Esophagus squamous epithelium (tissue), 5 donors: ENCODE measurements at places on chromosomes 1 and 21.

DNA sequence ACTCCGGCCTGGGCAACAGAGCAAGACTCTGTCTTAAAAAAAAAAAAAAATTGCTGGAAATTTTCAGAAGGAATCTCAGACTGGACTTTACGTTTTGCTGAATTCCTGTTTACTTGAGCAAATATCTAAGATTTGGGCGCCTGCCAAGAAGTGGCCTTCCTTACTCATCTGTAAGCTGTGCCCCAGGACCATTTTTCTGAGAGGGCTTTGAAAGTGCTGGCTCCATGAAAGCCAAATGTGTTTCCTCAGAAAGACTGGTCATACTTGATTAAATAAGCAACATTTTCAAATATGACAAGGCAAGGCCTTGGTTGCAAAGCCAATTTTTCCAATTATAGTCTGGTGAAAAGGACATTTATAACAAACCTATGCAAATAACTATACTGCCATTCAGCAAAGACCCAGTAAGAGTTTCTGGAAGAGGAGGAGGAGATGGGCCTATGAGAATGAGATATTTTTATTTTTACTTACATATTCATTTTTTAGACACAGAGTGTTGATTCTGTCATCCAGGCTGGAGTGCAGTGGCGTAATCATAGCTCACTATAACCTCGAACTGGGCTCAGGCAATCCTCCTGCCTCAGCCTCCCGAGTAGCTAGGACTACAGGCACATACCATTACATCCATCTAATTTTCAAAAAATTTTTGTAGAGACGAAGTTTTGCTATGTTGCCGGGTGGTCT is 56.3 kb upstream of the HTR1D start:
- DNase-seq = no peak

GRCh38 chr1:242428399-242429190 is 95.9 kb downstream of the PLD5 start:
- DNase-seq = no peak

GRCh38 chr21:42980312-42981213 is 6.2 kb downstream of the PKNOX1 start:
- no peak for DNase-seq

GRCh38 chr1:33725037-33725436 is 138.8 kb upstream of the HMGB4 start:
- no peak for DNase-seq

DNA sequence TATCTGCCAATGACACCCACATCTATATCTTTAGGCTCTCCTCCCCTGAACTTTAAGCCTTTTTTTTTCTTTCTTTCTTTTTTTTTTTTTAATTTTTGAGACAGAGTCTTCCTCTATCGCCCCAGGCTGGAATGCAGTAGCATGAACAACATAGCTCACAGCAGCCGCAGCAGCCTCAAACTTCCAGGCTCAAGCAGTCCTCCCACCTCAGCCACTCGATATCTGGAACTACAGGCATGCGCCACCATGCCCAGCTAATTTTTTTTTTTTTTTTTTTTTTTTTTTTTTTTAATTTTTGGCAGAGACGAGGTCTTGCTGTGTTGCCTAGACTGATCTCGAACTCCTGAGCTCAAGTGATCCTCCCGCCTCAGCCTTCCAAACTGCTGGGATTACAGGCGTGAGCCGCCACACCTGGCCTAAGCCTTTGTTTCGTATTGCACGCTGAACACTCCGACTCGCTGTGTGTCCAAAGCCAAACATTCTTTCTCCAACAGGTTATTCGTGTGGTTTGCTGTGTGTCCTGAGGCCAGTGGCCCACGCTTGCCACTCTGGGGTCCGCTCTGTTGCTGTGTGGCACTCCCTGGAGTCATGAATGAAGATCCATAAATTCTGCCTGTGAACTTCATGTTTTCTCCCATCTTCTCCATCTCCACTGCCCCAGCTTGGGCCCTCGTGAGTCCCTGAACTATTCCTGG is 119.4 kb downstream of the CAMTA1 start:
- no peak for DNase-seq

DNA sequence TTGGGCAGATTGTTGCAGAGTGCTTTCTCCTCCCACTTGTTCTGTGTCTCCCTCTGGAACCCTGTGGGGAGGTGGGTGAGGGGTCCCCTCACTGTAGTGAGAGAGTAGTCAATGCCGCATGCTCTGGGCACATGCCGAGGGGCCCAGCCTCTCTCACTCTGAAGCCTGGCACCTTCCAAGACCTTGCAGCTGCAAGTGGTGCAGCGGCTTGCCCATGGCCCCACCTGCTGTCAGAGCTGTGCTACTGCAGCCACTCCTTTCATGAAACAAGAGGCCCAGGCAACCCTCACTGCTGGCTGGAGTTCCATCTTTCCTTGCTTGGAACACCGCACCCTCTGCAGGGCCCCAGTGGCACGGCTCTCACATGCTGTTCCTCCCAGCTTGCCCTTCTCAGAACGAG is 58.4 kb upstream of the COL6A1 start:
- no peak for DNase-seq

- no peak for DNase-seq
Measured at GRCh38 chr1:18348354-18348753, 132.4 kb upstream of the KLHDC7A start.

- DNase-seq = no peak
Measured at GRCh38 chr21:36839123-36839522, 127.3 kb downstream of the HLCS start.

- no peak for DNase-seq
Measured at GRCh38 chr1:23798662-23799142, 1.9 kb downstream of the GALE start.

GRCh38 chr1:48563021-48563420 is 91.0 kb upstream of the SPATA6 start:
- no peak for DNase-seq

DNA sequence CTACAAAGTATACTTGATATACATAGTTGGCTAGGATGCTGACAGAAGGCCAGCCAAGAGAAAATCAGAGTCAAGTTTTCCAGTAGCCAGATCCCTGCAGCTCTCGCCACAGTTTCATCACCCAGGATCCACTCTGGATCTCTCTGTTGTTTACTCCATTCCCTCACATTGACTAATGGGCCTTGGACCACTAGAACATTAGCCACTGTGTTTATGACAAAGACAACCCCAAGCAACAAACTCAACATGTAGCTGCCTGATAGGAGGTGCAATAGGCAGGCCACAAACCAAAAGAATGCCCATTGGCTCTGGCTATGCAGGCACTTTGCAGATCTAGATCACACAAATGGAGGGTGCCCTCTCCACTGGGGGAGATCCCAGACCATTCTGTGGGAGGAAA is 44.2 kb downstream of the ARHGEF11 start:
- DNase-seq = no peak

DNA sequence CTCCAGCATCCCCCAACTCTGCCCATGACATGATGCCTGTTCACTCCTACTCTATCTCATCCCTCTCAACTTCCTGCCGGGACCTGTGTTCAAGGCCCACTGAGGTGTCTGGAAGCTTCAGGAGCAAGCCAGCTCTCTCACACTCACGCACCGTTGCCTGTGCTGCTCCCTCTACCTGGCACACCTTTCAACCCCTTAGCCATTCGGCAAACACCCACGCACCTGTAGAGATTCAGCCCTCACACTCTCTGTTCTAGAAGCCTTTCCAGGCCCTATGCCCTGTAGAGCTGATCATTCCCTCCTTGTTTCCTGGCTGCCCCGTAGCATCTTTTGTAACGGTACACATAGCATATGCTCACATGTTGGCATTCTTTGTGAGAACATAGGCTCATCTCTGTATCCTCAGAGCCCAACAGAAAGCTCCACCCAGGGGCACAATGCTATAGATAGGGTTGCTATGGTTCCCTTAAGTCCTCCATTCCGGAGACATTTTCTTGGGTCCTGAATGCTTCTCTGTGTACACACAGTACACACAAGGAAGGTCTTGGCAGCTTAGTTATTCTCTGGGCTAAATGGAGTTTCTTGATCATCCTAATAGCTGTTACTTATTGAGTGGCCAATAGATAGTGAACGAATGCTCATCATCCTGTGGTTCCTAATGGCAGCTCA is 1.3 kb downstream of the C8B start:
- DNase-seq = no peak

- no peak for DNase-seq
Measured at GRCh38 chr21:37904856-37905255, 11.4 kb downstream of the KCNJ6 start.

DNA sequence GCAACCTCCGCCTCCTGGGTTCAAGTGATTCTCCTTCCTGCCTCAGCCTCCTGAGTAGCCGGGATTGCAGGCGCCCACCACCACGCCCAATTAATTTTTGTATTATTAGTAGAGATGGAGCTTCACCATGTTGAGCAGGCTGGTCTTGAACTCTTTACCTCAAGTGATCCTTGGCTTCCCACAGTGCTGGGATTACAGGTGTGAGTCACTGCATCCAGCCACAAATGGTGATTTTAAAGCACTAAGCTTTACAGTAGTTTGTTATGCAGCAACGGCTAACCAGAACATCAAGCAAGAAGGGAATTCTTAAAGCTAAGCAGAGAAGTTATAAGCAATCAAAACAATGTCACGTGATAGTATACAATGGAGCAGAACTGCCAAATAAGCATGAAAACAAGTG is 65.7 kb downstream of the NVL start:
- no peak for DNase-seq

DNA sequence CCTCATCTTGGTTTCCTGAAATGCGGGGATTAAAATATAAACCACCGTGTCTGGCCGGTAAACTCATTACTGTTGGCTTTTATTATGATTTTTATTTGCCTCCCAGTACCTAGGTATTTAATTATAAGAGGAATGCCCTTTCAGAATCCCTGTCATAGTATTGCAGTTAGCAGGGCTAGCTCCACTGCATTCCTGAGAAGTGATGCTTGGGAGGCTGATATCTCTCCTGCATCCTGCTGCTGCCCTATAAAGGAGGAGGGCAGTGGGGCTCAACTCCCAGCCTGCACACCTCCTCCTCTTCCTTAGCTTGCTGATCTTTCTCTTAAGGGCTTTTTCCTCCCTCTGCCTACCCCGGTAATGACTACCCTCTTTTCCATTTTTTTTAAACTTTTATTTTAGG is 19.9 kb upstream of the DISC1 start:
- DNase-seq = no peak

DNA sequence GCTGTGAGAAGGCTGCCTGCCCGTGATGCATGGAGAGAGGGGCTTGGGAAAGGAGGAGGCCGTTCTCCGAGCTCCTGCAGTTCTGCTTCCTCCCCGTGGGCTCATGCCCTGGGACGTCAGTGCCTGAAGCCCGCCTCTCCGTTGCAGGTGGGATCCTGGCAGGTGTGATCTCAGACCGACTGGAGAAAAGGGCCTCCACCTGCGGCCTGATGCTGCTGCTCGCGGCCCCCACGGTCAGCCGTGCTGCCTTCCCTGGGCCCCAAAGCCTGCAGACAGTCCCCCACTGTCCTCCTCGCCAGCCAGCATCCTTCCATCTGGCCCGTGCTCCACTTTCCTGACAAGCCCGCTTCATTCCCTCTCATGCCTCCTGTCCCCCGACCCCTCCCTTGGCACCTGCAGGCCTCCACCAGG is 50.9 kb downstream of the SLC37A1 start:
- DNase-seq = no peak

DNA sequence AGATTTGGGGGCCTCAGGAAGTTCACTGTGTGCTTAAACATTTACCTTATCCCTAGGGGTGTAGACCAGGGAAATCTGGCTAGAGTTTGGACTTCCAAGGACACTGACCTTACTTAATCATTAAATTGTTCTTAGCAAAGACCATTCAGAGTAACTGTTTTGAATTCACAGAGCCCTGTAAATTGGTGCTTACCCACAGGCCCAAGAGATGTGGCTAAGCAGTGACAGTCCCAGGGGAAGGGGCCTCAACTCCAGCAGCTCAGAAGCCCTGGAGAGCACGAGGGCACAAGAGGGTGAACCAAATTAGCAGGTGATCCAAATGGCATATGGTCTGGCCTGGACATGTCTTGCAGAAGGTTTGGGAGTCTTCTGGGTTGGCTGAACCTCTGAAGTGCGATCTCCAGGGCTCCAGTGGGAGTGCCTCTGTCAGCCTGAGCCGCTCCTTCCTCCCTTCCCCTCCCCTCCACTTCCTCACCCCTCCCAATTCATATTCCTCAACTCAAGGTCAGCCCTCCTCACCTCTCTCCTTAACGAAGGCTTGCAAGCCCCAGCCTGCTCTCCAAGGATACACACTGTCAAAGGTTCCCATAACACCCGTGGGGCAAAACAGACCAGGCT is 4.3 kb downstream of the PAQR7 start:
- no peak for DNase-seq

- no peak for DNase-seq
Measured at GRCh38 chr21:16363518-16363917, 633.7 kb downstream of the USP25 start.

- no peak for DNase-seq
Measured at GRCh38 chr1:220808345-220809186, 21.9 kb downstream of the MTARC1 start.

- DNase-seq = peak; percentile 70
Measured at GRCh38 chr1:30756545-30757351, 826 bp downstream of the LAPTM5 start.

DNA sequence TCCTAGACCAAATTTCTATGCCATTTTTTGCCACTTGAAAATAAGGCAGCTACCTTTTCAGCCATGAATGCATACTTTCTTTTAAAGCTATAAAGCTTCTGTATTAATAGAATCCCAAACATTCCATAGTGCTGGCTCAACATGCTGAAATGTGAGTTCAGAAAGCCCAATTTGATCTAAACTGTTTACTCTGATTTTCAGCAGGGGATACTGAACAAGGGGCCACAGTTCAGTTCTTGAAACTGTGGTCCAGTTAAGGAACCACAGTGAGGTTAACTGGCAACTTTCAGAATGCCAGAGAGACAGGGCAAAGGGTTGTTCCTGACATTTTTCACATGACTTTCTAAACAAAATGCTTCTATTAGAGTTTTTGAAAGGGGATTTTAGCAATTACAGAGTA is 85.7 kb upstream of the COL11A1 start:
- no peak for DNase-seq

- no peak for DNase-seq
Measured at GRCh38 chr1:197916500-197916983, 630 bp upstream of the LHX9 start.

DNA sequence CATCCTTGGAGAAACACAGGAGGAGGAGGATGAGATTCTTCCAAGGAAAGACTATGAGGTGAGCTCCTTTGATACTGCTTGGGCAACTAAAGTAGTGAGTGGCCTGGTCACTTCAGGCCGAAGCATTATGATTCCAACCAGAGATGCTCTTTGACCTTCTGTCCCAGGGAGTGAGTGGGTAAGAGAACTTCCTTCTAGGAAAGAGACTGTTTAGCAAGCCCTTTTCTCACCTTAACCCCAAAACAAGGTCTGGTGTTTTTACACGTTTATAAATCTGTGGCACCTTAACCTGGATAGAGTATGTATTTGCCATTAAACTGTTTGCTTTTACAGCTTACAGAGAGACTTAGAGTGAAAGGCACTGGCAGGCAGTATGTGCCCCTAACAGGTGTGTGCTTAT is 1.1 kb downstream of the CLCN6 start:
- no peak for DNase-seq

GRCh38 chr1:67626090-67626860 is 58.7 kb upstream of the GADD45A start:
- no peak for DNase-seq
